ENCODE measurements at places on chromosomes 4 and X.
A peak's percentile ranks its signal among the peaks of the same experiment; 100 is the strongest.

DNA sequence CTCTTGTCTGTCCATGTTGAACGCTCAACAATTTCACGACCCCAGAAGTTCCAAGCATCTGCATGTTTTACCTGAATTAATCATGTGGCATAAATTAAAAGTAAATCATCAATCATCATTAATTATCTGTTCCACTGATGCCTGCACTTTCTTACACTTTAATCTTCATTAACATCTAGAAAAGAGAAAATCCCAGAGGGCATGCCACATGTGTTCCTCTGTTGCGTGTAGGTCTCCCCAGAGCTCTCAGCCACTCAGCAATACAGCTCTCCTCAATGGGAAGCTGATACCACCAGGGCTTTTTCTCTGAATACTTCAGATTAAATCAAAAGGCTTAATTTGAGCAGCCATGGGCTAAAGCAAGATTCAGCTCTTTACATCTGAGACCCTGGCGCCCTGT, 722.4 kb upstream of the TENM3 start:
- no peak for DNase-seq

- DNase-seq = no peak
Observed at GRCh38 chr4:53647547-53647946, 56.3 kb upstream of the LNX1 start.

- DNase-seq = no peak
Observed at GRCh38 chr4:106569146-106570031, 200.8 kb upstream of the GIMD1 start.

DNA sequence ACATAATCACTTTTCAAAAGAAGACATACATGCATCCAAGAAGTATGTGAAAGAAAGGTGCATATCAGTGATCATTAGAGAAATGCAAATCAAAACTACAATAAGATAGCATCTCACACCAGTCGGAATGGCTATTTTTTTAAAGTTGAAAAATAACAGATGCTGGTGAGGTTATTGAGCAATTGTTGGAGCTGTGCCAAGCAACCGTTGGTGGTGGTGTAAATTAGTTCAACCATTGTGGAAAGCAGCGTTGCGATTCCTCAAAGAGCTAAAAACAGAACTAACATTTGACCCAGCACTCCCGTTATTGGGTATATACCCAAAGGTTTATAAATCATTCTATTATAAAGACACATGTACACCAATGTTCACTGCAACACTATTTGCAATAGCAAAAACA, 14.2 kb downstream of the COX7B2 start:
- DNase-seq = no peak

- peak; percentile 73 for DNase-seq
Observed at GRCh38 chr4:81465406-81466340, 6.0 kb downstream of the RASGEF1B start.

DNA sequence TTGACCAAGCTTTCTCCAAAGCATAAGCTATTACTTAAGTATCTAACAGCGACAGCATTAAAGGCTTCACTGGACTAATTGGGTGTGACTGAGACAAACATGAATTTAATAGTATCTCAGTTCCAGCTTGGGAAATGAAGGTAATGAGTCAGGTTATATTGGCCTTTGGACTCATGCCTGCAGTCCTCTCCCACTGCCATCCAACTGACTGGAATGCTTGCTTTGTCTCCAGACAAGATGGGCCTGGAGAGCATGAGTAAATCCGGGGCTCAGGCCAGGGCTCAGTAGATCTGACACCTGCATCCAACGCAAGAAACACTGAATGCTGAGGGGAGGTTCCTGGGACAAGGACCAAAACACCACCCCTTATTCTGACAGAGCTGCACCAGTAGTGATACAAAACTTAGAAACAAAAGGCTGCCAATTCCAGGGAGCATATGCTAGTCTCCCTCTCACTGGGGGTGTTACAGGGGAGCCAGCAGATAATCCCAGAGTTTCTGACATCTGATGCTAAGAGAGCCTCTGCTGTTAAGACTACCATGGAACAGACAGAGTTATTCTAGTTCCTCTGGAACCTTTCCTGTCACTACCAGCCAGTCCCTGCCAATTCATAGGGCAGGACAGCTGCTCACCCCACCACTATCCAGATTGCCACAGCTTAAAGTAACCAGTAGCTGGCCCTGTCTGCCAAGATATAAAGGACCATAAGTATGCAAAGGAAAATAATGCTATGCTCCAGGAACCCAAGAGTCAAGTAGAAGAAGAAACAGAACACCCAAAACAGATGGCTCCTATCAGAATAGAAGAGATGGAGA, 293.8 kb downstream of the IQCM start:
- DNase-seq = no peak

- no peak for DNase-seq
Observed at GRCh38 chrX:33160273-33160672, 51.1 kb downstream of the DMD start.

GRCh38 chr4:80787306-80787705, 243.2 kb upstream of the BMP3 start:
- no peak for DNase-seq

GRCh38 chr4:103892586-103892985, 172.8 kb upstream of the TACR3 start:
- DNase-seq = no peak

DNA sequence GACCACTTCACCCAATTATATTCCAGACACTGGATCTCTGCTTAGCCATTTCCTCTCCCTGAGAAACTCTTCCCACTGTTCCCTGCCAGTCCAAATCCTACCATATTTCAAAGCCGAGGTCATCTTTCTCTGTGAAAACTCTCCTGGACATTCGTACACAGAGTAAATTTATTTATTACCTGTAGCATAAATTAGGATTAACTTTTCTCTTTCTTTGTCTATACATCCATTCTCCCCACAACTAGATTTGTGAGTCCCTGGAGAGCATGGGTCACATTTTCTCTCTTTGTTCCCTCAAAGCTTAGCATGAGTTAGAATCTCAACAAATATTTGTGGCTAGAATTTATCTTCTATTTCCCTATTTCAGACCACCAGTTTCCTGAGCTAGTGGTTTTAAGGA, 27.8 kb upstream of the SMIM10 start:
- no peak for DNase-seq

All from NCI-H774 (cell line).